ENCODE measurements at places on chromosomes 11 and 22.

DNA sequence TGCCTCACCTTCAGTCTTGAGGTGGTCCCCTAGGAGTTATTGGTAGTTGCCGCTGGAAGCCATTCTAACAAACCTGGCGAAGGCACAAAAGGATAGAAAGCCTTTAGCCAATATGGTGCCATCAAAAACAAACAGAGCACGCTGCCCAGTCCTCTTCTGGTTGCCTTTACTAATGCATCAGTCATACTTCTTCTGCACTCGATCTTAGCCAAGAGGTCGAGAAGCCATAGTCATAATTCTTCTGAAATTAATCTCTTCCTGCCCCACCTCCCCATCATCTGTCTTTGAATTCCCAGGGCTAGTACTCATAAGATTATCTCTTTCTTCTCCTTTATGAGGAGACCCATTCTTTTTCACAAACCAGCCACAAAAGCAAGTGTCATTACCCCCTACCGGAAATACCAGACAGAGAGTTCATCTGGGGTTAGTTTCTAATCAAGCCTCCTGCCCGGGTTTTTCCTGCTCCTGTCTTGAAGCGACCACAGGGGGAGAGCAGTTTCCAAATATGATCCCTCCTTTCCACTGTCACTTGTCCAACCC lies 21.4 kb upstream of the EHF start:
- peak; percentile 42 for DNase-seq

- DNase-seq = no peak
Measured at GRCh38 chr22:40001800-40002577, 7.2 kb downstream of the FAM83F start.

GRCh38 chr11:45880772-45881570 lies 4.5 kb upstream of the MAPK8IP1 start:
- no peak for DNase-seq

GRCh38 chr11:10623797-10624761 lies 55.6 kb upstream of the LYVE1 start:
- no peak for DNase-seq

DNA sequence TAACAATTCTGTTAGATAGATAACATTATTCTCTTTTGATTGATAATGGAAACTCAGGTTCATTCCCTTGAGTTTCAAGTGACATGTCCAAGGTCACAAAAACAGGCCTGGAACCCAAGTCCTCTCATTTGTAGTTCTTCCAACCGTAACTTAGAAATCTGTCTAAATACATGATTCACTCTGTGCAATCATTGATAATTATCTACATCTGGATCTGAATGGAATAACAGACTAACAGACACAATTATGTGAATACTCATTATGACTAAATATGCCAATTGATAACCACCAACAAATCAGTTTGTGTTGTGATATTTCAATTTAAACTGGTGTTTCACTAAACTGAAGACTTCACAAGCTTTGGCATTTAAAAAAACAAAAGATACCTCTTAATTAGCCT lies 71.0 kb downstream of the RBFOX2 start:
- no peak for DNase-seq
